ENCODE measurements at places on chromosomes 11 and 22.

GRCh38 chr22:42680648-42681047 lies 31.5 kb upstream of the CYB5R3 start:
- DNase-seq, result peak; percentile 97

- DNase-seq, result no peak
Measured at GRCh38 chr11:40168414-40168813, 1291.0 kb downstream of the LRRC4C start.

DNA sequence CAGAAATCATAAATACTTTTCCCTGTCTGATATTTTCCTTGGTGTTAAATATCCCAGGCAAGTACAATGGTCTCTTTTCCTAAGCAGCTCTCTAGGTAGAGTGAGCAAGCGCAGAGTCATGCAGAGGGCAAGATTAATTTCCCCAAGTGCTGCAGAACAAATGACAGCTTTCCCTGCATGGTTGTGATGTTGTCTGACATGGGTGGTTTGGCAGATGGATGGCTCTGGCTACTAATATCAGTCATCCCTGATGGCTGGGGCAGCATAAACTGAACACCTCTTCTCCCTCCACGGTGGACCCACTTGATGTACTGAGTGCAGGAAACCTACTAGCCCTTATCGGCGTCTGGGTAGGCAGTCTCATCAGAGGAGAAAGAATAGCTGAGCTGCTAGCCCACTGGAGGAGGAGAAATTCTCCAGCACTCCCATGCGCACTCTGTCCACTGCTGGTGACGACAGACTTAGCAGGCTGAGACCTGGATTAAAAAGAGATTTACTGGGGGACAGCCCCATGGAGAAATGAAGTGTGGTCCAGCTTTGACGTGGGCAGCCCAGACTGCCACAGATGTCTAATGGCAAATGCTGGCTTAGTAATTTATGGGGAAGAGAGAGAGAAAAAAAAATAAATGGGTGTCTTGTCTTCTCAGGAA lies 202.9 kb downstream of the DBX1 start:
- DNase-seq, result no peak

GRCh38 chr22:19612866-19613572 lies 88.8 kb upstream of the CLDN5 start:
- no peak for DNase-seq

DNA sequence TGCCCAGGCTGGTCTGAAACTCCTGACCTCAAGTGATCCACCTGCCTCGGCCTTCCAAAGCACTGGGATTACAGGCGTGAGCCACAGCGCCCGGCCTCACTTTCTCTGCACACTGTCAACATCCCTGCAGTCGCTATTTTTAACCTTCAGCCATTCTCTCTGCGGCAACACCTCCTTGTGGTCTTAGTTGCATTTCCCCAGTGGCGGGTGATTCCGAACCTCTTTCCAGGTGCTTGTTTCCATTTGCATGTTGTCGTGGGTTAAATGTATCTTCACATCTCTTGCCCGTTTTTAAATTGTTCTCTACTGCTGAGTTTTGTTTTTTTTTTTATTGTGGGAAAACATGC lies 2.2 kb upstream of the SCT start:
- DNase-seq, result no peak

- no peak for DNase-seq
Measured at GRCh38 chr22:17841836-17842235, 67.6 kb upstream of the BID start.

DNA sequence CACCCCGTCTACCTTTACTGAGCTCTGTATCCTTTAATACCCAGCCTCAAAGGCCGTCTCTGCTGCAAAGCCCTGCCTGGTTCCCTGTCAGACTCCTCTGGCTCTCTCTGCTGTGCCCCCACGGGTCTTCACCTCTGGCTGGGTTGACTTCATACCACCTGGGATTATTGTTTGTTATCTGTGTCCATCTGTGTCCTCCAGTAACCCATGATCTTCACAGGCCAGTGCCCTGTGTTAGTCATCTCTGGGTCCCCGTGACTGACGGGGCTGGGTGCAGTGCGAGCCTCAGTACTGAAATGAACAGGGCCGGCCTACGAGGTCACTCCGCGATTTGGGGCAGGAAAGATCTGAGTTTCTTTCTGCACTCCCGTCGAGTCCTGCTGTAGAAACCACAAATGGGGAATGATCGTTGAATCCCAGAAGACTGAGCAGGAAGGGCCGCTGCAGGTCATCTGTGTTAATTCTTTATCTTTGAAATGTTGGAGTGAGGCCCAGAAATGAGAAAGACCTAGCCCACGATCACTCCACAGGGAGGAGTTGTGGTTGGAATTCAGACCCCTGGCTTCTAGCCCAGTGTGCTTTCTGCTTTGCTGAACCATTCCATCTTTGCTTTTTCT lies 12.3 kb upstream of the TUB start:
- DNase-seq, result peak; percentile 88
